ENCODE measurements at places on chromosomes 7 and 10.

DNA sequence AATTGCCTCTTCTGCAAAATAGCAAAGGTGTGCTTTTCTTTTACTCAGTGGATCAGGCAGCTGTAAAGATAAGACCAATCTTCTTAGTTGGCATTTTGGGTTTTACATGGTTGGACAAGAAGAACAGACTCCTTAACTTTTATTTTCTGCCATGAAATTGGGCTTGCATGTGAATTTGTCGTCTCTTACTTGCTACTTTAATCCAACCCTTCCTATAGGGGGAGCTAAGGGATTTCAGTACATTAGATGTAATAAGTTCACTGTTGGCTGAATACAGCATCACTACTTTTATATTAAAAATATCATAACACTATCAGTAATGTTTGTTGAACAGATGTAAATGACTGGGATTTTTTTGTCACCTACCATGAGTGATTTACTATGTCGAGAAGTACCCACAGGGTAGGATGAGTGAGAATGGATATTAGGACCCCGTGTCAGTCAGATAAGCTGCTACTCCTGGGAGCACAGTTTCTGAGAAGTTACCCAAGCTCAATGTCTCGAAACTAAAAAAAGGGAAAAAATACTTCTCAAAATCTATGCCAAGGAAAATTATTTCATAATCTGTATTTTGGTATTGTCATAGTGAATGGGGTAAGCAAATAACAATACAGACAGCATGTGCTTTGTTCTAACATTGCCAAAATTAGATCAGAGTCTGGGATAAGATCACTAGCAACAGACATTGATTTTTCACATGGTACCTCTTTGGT is 127.4 kb upstream of the AGR3 start:
- peak; percentile 41 for DNase-seq

GRCh38 chr7:159249671-159250070 is 105.0 kb upstream of the VIPR2 start:
- DNase-seq = no peak

DNA sequence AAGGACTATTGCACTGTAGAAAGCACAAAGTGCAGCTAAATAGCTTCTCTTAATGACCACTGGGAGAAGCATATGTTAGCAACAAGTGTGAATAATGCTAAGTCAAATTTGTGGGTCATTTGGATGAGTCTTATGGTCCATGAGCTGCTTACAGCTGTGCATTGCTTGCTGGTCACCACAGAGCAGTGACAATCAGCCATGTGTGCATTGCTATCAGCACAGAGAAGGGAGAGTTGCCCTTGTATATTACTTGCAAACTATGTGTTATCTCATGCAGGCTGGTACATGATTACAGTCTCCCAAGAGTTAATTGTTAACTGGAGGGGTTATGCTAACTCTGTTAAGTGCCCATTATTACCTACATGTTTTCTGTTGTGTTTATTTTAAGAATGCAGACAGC is 25.7 kb downstream of the MRPS33 start:
- DNase-seq = no peak

GRCh38 chr7:22460363-22460988 is 39.5 kb downstream of the STEAP1B start:
- no peak for DNase-seq

GRCh38 chr7:139829025-139829774 is at the start of gene TBXAS1:
TSS of gene TBXAS1 (plus strand) at chr7:139829264. CDS start at chr7:139829391, 127 bp downstream.
- DNase-seq = no peak

- peak; percentile 30 for DNase-seq
Measured at GRCh38 chr10:125084614-125085257, 75.6 kb downstream of the CTBP2 start.

DNA sequence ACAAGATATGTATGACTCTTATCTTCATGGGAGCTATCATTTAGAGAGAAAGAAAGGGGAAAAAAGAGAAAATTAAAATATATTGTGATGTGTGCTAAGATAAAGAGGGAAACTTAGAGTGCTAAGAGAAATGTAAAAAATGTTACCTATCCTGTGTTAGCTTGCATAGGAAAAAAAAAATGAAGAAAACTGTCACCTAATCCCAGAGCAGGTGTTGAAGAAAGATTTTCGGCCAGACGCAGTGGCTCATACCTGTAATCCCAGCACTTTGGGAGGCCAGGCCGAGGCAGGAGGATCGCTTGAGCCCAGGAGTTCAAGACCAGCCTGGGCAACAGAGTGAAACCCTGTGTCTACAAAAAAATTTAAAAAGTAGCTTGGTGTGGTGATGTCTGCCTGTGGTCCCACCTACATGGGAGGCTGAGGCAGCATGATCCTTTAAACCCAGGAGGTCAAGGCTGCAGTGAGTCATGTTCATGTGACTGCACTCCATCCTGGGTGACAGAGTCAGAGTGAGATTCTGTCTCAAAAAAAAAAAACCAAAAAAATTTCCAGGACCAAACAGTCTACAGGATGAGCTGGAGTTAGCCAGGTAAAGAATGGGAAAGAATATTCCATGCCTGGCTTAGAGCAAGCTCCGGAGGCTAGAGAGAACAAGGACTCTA is 2.4 kb upstream of the MKLN1 start:
- no peak for DNase-seq

GRCh38 chr7:137328373-137329120 is 15.0 kb downstream of the PTN start:
- no peak for DNase-seq

- no peak for DNase-seq
Measured at GRCh38 chr10:80472234-80473095, 18.4 kb downstream of the TSPAN14 start.

DNA sequence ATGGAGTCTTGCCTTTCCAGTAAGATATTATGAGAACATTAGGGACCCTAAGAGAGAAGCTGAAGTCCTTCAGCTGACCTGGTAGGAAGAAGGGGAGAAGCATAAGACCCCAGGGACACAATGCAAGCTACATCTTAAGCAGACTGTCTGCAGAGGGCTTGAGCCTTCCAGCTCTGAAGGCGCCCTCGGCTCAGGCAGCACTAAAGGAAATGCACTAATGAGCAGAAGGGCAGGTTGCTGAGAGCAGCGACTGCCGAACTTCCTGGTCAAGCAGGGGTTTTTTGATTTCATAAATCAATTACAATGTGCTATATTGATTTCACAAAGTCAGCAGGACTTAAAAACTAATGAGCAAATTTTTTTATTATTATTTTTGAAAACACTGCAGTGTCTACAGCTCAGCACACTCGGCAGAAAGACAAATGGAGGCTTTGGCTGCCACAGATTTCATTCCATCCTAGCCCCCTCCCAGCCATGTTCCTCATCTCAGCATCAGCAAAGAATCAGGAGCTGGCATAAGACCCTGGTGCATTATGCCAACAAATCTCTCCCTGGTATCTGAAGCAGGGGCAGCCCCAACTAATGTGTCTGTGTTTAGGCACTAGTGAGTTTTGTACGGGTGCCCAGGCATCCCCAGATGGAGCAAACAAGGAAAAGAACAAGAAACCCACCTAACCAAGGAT is 57.1 kb downstream of the LRRTM3 start:
- DNase-seq = no peak

GRCh38 chr10:4086131-4086898 is 301.3 kb upstream of the KLF6 start:
- DNase-seq = no peak

DNA sequence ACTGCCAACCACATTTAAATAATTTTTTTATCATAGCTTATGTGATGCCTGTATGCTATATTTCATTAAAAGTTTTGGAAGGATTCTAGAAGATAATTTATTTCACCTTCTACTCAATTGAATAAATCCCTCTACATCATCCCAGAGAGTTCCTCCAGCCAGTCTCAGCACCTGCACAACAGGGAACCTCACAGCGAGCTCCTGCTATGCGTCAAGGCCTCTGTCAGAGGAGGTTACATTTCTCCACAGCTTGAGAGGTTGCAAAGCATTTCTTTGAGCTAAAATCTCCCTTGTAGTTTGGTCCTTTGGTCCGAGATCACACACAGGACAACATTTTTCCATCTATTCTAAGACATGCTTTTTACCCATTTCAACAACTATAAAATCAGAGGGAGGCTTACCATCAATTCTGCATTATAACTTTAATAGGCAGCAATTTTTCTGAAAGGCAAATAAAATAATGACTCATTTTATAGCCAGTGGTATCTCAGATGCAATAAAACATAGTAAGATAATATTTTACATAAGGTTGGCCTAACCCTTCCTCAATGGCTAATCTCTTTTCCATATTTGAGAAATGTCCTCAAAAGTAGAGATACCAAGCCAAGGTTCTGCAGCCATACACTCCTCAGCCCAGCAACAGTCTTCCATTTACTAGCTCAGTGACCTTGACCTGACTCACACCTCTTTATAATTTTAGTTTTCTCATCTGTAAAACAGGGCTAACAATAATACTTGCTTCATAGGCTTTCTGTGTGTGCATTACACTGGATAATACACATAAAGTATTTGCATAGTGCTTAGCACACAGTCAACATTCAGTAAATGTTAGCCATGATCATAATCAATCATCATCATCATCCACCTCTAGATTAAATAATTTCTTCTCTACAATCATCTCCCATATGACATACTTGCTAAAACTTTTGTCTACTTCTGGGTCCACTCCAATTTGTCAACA is 68.8 kb downstream of the DOCK4 start:
- no peak for DNase-seq

DNA sequence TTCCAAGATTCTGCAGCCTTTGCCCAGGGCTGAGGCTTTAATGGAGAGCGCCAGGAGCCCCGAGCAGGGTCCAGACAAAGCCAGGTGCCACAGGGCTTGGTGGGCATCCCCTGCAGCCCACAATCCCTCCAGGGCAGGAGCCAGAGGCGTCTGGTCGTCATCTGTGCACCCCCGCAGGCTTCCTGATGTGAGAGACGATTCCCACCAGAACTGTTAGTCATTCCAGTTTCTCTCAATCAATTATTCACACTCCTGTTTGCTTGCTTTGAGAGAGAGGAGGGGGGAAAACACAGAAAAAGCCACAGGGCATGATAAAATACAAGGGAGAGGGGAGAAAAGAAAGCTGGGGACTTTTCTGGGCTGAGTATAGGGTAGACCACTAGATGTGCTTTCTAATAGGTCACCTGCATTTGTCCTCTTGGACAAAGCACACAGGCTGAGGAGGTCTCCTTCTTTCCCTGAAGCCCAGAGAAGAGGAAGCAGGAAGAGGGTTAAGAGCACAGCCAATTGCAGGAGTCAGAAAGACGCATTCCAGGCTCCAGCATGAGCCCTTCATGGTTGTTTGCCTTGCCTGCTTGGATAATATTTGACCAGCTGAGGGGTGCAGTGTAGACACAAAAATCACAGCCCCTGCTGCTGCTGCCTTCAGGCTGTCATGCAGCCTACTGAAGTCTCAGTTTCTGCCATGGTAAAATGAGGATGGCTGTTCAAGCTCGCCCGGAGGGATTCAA is 194.4 kb downstream of the PLXNA4 start:
- peak; percentile 52 for DNase-seq

DNA sequence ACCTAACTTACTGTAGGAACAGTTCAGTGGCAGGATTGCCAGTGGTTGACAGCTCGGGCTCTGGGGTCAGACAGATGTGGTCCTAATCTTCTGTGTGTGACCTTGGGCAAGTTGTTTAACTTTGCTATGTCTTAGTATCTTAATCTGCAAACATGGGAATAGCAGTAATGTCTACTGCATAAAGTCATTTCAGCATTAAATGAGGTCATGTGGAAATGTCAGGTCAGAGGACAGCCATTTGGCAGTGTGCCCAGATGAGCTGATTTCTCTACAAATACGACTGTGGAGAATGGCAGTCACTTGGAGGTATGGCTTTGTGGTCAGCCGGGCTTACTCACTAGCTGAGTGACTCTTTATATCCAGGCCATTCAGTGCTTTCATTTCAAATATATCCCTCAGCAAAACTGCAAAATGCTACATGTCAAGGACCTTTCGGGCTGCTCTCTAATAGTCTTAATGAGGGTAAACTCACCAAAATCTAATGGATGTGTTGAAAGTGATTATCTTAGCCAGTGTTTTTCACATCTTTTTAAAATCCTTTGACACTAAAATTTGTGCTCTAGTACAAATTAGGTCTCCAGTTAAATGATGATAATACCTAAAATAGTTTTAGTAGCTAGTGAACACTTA is 171.4 kb downstream of the ST7 start:
- DNase-seq = peak; percentile 94

DNA sequence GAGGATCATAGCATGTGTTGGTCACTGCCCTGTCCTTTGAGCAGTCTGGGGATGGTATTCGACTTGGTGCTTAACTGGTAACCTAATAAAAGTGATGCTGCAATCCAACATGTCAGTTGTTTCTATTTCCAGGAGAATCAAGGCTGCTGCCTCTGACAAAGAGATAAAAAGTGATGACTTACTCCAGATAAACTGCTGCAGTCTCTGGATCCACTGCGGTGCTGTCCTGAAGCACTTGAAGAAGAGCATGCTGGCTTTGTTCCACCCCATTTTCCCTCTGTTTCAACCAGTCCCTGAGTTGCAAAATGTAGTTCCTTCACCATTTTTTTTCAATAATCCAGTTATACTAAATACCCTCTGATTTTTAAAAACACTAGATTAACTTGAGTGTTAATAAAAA is 403.5 kb upstream of the ANKRD30A start:
- no peak for DNase-seq

GRCh38 chr7:50305583-50306493 is 1.3 kb downstream of the IKZF1 start:
- no peak for DNase-seq

- DNase-seq = peak; percentile 35
Measured at GRCh38 chr7:129684777-129685176, 73.3 kb downstream of the NRF1 start.

DNA sequence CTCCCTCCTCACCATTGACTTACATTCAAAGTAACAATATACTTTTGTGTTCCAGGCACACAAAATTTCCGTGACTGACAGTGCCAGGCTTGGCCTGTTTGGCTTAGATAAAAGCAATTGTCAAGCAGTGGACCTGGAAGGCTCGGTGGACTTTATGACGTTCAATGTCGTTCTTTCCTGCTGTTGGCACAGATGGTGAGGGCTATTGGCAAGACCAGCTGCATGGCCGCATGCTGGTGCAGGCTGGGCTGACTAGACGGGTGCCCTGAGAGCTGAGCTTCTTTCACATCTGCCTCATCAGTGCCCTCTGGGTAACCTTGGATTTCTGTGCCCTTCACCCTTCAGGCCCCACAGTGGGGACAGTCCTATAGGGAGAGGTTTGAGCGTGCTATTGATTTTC is 45.2 kb downstream of the WIPF3 start:
- no peak for DNase-seq

GRCh38 chr10:104330168-104331110 is 7.8 kb downstream of the ITPRIP start:
- no peak for DNase-seq

DNA sequence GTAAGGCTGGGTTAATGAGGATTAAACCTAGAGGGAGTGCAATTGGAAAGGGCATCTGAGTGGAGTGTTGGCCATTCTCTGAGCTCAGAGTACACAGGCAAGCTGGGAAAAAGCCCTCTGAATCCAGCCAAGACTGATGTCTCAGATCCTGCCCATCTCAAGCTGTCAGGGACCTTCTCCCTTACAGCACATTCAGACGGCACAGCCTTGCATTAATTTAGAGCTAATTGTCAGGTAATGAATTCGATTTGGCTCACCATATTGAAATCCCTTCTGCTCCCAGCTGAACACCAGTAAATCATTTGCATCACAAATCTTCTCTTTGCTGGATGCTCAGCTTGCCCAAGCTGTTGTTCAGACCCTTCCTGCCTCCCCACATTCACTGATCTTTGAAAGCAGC is 399.3 kb upstream of the PODXL start:
- no peak for DNase-seq
